ENCODE measurements at places on chromosomes 5 and 9. TPM values are rescaled to one million over a fixed set of nuclear protein-coding genes. Genes with fewer than 3 reads are reported as not detected.

NMUR2 gene
- total RNA-seq = 0.16 TPM

OLFM1 gene
- 31.8 TPM for total RNA-seq

S100Z gene
- not detected for total RNA-seq

GRCh38 chr9:91150998-91151717, 210.6 kb downstream of the AUH start:
- DNase-seq = no peak
- H3K36me3 ChIP-seq = peaks cover 43% of the 10 kb centered on the region
- no peak overlapping the region for H3K4me3 ChIP-seq
- H3K27me3 ChIP-seq = no peaks in the 10 kb centered on the region
- peaks cover 30% of the 10 kb centered on the region for H3K4me1 ChIP-seq

- no peaks in the 10 kb centered on the region for H3K27me3 ChIP-seq
- no peak overlapping the region for H3K27ac ChIP-seq
- H3K36me3 ChIP-seq = no peaks in the 10 kb centered on the region
- no peaks in the 10 kb centered on the region for H3K4me1 ChIP-seq
- H3K4me3 ChIP-seq = no peak overlapping the region
- no peak for DNase-seq
These were observed 6.3 kb downstream of the NOXA1 start for GRCh38 chr9:137429546-137429890.

- H3K27me3 ChIP-seq = peaks cover 6% of the 10 kb centered on the region
- H3K4me1 ChIP-seq = peaks cover 34% of the 10 kb centered on the region
- H3K27ac ChIP-seq = no peak overlapping the region
- H3K4me3 ChIP-seq = peak overlapping the region; percentile 4
These were observed 2.8 kb downstream of the MGAT4B start for GRCh38 chr5:179803651-179804554.

- H3K36me3 ChIP-seq = no peaks in the 10 kb centered on the region
- H3K27ac ChIP-seq = no peak overlapping the region
- H3K27me3 ChIP-seq = no peaks in the 10 kb centered on the region
- DNase-seq = no peak
- peaks cover 4% of the 10 kb centered on the region for H3K4me1 ChIP-seq
These were observed 114.2 kb upstream of the FST start for GRCh38 chr5:53366245-53366644.

GRCh38 chr9:86322973-86323644, 31.1 kb downstream of the TUT7 start:
- peaks cover 15% of the 10 kb centered on the region for H3K4me1 ChIP-seq
- no peak overlapping the region for H3K4me3 ChIP-seq
- H3K27me3 ChIP-seq = no peaks in the 10 kb centered on the region

DNA sequence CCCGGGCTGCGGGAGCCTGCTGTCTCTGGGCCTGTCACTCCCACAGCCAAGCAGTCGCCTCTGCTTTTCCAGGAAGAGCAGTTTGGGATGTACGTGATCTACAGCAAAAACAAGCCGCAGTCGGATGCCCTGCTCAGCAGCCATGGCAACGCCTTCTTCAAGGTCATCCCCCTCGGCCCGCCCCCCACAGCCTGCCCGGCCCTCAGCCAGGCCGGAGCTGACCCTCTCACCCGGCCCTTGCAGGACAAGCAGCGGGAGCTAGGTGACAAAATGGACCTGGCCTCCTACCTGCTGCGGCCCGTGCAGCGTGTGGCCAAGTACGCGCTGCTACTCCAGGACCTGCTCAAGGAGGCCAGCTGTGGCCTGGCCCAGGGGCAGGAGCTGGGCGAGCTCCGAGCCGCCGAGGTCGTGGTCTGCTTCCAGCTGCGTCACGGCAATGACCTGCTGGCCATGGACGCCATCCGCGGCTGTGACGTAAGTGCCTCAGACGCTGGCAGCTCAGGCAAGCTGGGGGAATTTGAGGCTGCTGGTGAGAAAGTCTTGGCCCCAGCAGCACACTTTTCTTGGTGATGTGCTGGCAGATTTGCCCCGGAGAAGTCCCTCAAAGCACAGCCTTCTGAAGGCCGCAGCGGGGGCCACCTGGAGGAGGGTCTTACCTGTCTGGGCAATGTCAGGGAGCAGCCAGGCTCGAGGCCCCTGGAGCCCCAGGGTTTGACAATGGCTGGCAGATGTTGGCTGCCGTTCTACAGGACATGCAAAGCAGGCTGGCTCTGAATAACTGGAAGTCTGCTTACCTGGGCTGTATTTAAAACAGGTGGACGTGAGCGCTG, 20.1 kb upstream of the LRRC14B start:
- no peaks in the 10 kb centered on the region for H3K4me1 ChIP-seq
- H3K27ac ChIP-seq = no peak overlapping the region
- H3K4me3 ChIP-seq = no peak overlapping the region
- H3K36me3 ChIP-seq = peaks cover 20% of the 10 kb centered on the region
- DNase-seq = peak; percentile 8

GRCh38 chr9:105257809-105258208, 13.4 kb downstream of the SLC44A1 start:
- H3K27me3 ChIP-seq = no peaks in the 10 kb centered on the region
- H3K4me1 ChIP-seq = peaks cover 41% of the 10 kb centered on the region
- H3K4me3 ChIP-seq = no peak overlapping the region
- no peak for DNase-seq

DNA sequence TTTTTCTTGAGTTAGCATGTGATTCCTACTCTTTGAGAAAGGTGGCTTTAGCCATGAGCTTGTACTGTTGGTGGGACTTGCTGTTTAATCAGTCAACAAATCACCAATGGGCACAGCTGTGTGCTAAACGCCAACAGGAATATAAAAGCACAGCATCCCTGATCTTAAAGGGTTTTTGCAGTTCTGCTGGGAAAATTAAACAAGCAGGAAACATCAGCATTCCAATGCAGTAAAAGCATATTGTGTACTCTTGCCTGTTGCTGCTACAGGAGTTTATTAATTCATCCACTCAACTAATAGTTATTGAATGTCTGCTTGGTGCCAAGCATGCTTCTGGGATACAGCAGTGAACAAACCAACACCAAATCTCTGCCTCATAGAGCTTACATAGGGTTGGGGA, 27.4 kb upstream of the F2RL1 start:
- H3K4me3 ChIP-seq = no peak overlapping the region
- peaks cover 18% of the 10 kb centered on the region for H3K4me1 ChIP-seq
- no peaks in the 10 kb centered on the region for H3K27me3 ChIP-seq
- H3K27ac ChIP-seq = no peak overlapping the region
- DNase-seq = no peak

GRCh38 chr5:136276946-136277345, 84.0 kb upstream of the SMIM32 start:
- no peak overlapping the region for H3K27ac ChIP-seq
- H3K27me3 ChIP-seq = no peaks in the 10 kb centered on the region
- H3K4me3 ChIP-seq = no peak overlapping the region
- DNase-seq = no peak

DNA sequence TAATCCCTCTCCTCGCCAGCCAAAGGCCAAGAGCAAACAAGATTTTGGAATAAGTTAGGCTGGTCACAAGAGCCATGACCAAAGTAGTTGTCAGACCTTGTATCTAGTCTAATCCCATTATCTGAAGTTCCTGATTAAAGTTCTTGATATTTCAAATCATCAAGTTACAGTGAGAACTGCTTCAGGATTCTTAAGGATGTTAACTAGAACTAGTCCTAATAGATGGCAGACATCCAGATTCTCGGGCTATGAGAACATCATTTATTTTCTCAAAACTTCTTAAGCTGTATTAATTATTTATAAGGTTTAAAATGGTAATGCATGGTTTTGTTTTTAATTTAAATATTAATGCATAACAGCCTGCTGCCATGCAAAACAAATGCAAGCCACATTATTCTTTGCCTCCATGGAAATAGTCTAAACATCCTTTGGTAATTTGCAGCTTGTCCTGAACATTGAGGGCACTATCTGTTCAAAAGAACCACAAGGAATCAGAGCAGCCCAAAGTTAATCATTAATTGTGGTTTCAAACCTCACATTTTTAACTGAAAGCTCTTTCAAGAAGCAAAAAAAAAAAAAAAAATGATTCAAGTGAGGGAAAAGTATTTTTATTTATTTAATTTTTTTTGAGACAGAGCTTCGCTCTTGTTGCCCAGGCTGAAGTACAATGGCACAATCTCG, 95.1 kb downstream of the TTC39B start:
- peaks cover 10% of the 10 kb centered on the region for H3K36me3 ChIP-seq
- DNase-seq = no peak
- H3K4me3 ChIP-seq = no peak overlapping the region
- H3K4me1 ChIP-seq = peaks cover 38% of the 10 kb centered on the region
- no peak overlapping the region for H3K27ac ChIP-seq
- no peaks in the 10 kb centered on the region for H3K27me3 ChIP-seq

GRCh38 chr9:75117564-75117963, 29.2 kb downstream of the OSTF1 start:
- H3K27me3 ChIP-seq = no peaks in the 10 kb centered on the region
- DNase-seq = no peak
- peaks cover 3% of the 10 kb centered on the region for H3K36me3 ChIP-seq
- no peak overlapping the region for H3K27ac ChIP-seq

DNA sequence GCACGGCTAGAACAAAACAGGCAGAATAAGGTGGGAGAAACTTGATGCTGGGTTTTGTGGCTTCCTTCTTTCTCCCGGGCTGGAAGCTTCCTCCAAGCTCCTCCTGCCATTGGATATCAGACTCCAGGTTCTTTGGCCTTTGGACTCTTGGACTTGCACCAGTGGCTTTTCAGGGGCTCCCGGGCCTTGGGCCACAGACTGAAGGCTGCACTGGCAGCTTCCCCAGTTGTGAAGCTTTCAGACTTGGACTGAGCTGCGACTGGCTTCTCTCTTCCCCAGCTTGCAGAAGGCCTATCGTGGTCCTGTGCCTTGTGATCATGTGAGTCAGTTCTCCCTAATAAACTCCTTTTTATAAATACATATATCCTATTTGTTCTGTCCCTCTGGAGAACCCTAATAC, 364.4 kb downstream of the DNAH5 start:
- H3K4me3 ChIP-seq = no peak overlapping the region
- no peak overlapping the region for H3K27ac ChIP-seq
- H3K36me3 ChIP-seq = no peaks in the 10 kb centered on the region
- no peak for DNase-seq
- H3K27me3 ChIP-seq = no peaks in the 10 kb centered on the region
- H3K4me1 ChIP-seq = no peaks in the 10 kb centered on the region

- no peak overlapping the region for H3K27ac ChIP-seq
- no peaks in the 10 kb centered on the region for H3K36me3 ChIP-seq
- DNase-seq = no peak
These were observed 63.3 kb downstream of the CSF2 start for GRCh38 chr5:132136906-132137305.

GRCh38 chr9:18233776-18234445, 240.0 kb upstream of the ADAMTSL1 start:
- H3K27ac ChIP-seq = no peak overlapping the region
- DNase-seq = no peak
- no peak overlapping the region for H3K4me3 ChIP-seq
- no peaks in the 10 kb centered on the region for H3K36me3 ChIP-seq
